ENCODE measurements at places on chromosomes 3 and 15. TPM values are rescaled to one million over a fixed set of nuclear protein-coding genes. Genes with fewer than 3 reads are reported as not detected.
A peak's percentile ranks its signal among the peaks of the same experiment; 100 is the strongest.

DNA sequence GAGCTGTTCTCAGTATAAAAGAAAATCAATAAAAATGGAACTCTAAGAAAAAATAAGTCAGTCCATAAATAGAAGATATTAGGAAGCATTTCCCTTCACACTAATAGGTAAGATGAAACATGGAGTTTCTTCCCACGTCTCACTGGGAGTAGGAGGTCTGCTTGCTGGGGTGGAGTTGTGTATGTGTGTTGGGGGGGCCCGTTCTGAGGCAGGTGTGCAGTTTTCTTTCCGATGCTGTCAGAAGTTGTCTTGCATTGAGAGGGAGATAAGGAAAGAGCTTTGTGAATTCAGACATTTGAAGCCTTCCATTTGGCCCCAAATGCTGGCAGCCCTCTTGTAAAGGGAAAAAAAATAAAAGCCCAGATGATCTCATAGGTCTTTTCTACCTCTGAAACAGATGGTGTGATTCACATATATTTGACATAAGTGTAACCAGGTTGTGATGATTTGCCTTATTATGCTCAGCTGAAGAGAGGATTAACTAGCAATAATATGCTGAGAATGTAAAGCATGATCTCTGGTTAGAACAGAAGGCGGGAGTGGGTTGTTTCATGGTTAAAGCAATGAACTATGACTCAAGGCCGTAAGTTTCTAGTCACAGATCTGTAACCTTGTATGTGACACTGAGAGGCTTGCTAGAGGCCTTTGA, 8.8 kb downstream of the RASGRP1 start:
- DNase-seq = no peak

The SAXO2 gene
- 0.83 TPM for total RNA-seq

GRCh38 chr15:49982584-49982983, 136.4 kb downstream of the ATP8B4 start:
- no peak for DNase-seq

DNA sequence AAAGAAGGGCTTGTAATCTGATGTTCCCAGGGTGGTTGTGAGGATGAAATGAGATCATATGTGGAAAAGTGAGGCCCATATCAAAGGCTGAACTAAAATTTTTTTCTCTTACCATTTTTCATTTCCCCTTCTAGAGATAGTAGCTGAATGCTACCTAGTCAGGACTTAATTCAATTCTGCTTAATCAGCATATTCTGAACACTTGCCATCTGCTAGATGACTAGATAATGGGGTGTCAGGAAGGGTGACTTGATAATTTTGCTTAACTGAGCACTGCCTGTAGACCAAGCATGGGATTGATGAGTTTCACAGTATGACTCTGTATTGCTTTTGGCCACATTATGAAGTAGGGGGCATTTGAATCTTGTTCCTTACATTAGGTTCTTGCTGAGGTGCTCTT, 136.2 kb downstream of the CHST2 start:
- DNase-seq = no peak

The GOLGA6L7 gene
- total RNA-seq = not detected

DNA sequence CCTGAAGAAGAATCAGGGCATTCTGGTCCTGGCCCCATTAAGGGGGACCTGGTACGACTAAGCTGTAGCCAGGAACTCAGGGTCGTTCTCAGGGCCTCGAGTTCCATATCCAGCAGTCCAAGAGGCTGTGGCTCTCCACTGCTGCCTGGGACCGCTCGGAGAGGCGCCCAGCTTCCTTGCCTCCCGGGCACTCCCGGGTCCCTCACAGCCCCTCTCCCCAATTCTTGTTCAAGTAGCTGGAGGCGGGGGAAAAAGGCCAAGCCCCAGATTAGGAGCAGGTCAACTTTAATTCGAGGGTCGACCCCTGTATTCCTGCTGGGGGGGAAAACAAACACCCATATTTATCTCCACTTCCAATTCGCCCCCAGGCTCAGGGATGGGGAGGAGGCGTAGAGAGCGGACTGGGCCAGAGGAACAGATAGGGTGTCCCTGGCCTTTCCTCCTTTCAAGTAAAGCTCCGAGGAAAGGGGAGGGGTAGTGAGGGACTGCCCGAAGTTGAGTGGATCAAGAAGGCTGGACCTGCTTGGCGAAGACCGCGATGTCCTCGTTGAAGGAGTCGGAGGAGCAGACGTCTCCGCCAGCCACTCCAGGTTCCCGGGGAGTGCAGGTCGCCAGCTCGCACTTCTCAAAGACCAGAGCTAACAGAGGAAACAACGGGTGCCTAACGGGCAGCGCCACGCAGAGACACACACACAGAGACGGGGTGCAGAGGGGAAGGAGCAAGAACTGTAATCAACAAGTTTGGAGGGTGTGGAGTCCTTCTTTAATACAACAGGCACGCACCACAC, 4.4 kb downstream of the MEIS2 start:
- peak; percentile 45 for DNase-seq

- peak; percentile 57 for DNase-seq
Observed at GRCh38 chr15:54559405-54560069, 581.3 kb downstream of the UNC13C start.

- DNase-seq = no peak
Observed at GRCh38 chr15:76343313-76343996, 6.9 kb downstream of the ISL2 start.

The BMF gene
- 7.1 TPM for total RNA-seq

The MASP1 gene
- 0.94 TPM for total RNA-seq

DNA sequence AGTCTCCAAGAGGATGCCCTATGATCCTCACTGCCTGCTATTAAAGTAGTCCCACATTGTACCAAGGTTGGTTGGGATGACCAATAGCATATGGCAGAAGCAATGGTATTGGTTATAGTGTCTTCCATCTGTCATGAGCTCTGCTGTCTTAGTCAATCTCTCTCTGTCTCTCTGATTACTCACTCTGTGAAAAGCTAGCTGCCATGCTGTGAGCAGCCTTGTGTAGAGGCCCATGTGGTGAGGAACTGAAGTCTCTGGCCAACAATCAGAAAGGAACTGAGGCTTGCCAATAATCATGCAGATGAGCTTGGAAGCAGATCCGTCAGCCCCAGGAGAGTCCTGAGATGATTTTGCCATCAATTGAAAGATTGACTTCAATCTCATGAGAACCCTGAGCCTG, 60.3 kb upstream of the CFAP161 start:
- no peak for DNase-seq

The LAMB2 gene
- total RNA-seq = 1,050 TPM

DNA sequence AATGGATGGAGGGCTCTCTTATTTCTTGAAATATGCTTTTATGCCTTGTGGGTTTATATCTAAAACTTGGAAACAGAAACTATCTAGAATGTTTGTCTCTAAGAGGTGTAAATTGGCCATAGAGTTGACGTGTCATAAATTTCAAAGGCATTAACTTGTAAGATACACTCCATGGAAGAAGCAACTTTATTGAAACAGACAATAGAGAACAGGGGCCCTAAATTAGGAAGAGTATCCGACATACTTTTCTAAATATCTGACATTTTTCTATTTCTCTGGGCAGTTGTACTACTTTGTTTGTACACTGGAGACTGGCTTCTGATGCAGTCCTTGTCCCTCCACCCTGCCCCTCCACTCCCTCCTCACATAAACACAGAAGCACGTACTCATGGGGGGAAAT, 50.0 kb downstream of the MEIS2 start:
- DNase-seq = no peak

The PROS1 gene
- 22.6 TPM for total RNA-seq

- DNase-seq = no peak
Observed at GRCh38 chr3:141100531-141101320, 49.6 kb downstream of the SPSB4 start.

DNA sequence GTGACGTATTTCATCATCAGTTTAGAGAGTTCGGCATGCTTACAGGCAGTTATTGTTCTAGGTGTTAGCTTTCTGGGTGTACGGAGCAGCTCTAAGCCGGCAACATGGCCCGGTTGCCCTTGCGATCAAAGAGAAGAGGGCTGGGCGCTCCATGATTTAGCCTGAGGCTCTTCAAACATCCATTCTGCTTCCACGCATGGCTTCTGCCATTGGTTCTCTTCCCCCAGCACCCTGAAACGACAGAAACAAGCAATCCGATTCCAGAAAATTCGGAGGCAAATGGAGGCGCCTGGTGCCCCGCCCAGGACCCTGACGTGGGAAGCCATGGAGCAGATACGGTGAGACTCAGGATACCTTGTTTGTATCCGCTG, 574 bp downstream of the NGRN start:
- peak; percentile 52 for DNase-seq

The ITIH1 gene
- total RNA-seq = 0.38 TPM

- DNase-seq = no peak
Observed at GRCh38 chr15:77898811-77899730, 178.4 kb downstream of the TBC1D2B start.

- DNase-seq = no peak
Observed at GRCh38 chr15:31364301-31365031, 37.8 kb downstream of the KLF13 start.

GRCh38 chr3:98791341-98792325, 28.5 kb downstream of the ST3GAL6 start:
- no peak for DNase-seq

- DNase-seq = no peak
Observed at GRCh38 chr15:33398555-33398954, 87.8 kb downstream of the RYR3 start.

The MYO5C gene
- total RNA-seq = 8.0 TPM

- DNase-seq = no peak
Observed at GRCh38 chr15:61141497-61142125, 87.5 kb downstream of the RORA start.

DNA sequence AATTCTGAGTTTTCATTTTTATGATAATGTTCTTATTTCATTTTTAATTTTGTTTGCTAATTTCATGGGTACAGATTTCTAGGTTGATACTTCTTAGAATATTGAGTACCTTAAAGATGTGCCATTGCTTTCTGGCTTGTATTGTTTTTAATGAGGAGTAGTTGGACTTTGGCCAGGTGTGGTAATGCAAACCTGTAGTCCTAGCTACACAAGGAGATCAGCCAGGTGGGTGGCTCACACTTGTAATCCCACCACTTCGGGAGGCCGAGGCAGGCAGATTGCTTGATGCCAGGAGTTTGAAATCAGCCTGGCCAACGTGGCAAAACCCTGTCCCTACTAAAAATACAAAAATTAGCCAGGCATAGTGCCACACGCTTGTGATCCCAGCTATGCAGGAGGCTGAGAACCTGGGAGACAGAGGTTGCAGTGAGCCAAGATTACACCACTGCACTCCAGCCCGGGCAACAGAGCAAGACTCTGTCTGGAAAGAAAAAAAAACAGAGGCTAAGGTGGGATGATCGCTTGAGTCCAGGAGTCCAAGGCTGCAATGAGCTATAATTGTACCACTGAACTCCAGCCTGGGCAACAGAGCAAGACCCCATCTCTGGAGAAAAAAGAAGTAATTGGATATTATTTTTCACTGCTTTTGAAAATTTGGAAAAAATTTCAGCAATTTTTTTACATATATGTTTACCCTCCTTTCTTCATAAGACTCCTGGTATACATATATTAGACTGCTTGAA, 198.0 kb downstream of the ALCAM start:
- no peak for DNase-seq

DNA sequence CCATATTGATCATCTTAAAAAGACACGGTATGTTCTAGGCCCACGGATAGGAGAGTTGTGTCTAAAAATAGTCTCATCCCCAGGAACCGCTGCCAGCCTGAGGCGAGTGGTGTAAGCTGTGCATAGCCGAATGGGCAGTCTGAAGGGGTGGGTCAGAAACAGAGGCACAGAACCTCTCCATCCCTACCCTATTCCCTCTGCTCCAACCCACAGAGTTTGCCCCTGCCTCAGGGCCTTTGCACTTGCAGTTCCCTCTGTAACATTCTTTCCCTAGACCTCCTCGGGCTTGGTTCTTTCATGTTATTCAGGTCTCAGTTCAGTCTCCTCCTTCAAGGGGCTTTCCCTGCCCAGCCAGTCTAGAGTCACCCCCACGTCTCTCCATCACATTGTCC, 4.8 kb downstream of the SCN5A start:
- DNase-seq = no peak

GRCh38 chr15:76217029-76217881, 94.0 kb downstream of the ETFA start:
- no peak for DNase-seq

The EPHA3 gene
- total RNA-seq = 0.95 TPM

The ST8SIA2 gene
- 0.83 TPM for total RNA-seq

GRCh38 chr3:182063742-182064141, 352.0 kb downstream of the SOX2 start:
- DNase-seq = no peak

- DNase-seq = no peak
Observed at GRCh38 chr3:122012821-122013220, 9.2 kb downstream of the ILDR1 start.

DNA sequence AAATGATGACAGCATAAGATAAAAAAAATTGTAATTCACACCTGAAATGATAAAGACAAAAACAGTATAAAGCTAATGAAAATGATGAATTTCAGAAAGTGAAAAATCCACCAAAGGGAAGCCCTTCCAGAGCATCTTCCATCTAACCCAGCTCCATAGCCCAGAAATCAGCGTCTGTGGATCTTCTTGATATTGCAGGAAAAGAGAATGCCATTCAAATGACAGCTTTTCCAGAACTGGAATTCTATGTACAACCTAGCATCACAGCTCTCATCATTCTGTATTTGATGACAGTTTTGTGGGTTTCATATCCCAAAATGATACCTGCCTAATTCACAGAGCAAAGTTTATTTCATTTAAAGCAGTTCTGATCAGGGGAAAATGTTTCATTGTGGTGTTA, 267.3 kb downstream of the FHIT start:
- no peak for DNase-seq

DNA sequence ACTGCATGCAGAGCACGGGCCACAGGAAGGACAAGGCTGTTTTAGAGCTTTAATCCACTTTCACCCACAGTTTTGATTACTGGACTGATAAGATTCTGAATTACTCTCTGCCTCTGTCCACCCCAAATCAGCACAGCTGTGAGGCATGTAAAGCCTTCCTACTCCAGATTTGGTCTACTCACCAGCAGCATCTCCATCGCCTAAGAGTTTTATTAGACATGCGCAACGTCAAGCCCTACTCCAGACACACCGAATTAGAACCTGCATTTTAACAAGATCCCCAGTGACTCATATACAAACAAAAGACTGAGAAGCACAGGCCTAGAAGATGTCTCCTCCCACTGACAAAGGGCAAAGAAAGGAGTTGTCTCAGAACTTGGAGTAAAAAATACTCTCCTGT, 221.2 kb downstream of the TUSC7 start:
- no peak for DNase-seq

GRCh38 chr3:105364128-105364527, 2.6 kb upstream of the ALCAM start:
- no peak for DNase-seq

DNA sequence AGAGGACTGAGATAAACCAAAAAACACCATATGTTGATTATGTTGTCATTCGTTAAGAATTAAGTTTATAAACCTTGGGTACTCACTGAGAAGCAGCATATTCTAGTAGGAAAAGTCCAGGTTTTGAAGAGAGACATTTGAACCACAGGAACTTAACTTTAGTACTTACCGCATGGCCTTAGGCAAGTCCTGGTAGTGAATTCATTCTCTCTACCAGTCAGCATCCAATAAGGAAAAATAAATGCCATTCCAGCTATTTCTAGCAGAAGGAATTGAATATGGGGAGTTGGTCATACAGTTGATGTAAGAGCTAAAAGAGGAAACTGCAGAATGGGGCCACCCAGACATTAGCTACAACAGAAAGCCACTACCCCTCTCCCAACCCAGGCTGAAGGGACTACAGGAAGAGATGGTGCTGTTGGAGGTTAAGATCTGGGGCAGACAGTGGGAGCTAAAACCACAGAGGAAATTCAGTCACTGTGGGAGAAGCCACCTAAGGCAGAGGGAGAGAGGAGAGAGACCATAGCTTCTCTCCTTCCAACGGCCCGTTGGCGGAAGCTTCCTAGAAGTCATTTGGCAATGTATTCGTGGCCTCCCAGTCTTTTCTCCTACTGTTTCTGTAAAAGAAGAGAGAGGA, 133.8 kb upstream of the RARB start:
- no peak for DNase-seq

The TEX9 gene
- 8.3 TPM for total RNA-seq

The FANCD2OS gene
- not detected for total RNA-seq

The AMT gene
- 19.6 TPM for total RNA-seq

Measured in adrenal gland (tissue), 19 donors.